Stimulated activated CD8-positive, alpha-beta memory T cell treated with anti-CD3 and anti-CD28 coated beads, Interleukin-2, amount 100 ng/mL, for 48 hours (primary cell): ENCODE measurements at places on chromosomes 7 and 10.

DNA sequence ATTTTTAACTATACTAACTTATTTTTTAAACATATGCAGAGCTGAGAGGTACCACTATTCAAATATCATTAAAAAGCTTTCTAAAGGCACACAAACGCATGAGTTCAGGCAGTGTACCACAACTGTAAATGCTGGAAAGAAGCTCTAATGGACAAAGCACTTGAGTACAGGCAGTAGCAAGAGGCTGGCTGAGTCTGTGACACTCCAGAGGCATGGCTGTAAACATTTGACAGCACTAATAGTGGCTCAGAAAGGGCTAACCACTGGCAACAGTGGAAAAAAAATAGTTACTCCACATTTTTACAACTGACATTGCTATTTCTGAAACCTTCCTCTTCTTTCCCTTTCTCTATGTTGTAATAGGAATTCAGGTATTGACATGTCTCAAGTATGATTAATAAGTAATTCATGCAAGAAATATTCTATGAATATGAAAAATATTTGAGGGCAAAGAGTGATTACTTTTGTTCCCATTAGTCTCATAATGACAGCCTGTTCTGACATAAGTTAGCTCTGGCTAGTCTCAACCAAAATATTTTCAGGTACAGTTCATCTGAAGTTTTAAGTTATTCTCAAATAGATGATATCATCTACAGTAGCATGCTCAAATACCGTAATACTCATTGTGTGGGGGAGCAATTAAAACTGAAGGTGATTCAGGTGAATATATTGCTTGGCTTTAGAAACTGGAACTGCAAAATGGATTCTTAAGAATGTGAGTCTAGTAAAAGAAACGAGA, 324.0 kb upstream of the POT1 start:
- no peak for DNase-seq

DNA sequence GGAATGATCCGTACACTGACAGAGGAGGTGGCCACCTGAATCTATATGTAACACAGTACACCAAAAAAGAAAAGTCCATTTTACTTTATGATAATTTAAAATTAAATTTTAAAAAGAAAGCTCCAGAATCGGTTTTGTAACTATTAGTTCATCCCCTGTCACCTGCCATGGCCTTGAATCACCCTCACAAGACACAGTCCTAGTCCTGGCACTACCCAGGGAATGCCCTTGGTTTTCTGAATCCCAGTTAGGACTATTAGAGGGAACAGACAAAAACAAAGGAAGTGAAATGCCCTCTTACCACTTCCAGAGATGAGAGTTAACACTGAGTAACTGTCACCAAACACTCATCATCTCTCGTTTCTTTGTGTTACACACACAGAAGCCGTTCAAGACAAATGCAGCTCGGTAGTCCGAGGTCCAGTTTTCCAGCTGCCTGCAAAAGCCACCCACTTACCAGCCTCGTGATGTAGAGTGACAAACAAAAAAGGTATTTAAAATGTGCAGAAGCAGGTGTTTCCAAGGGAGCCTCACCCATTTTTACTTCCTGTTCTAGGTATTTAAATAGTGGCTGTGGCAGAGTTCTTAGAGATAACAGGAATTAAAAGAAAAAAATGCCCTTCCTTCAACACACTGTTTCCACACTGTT, 6.1 kb downstream of the PTPRN2 start:
- no peak for DNase-seq

- DNase-seq, result no peak
Observed at GRCh38 chr7:158470336-158470735, 117.3 kb downstream of the PTPRN2 start.

DNA sequence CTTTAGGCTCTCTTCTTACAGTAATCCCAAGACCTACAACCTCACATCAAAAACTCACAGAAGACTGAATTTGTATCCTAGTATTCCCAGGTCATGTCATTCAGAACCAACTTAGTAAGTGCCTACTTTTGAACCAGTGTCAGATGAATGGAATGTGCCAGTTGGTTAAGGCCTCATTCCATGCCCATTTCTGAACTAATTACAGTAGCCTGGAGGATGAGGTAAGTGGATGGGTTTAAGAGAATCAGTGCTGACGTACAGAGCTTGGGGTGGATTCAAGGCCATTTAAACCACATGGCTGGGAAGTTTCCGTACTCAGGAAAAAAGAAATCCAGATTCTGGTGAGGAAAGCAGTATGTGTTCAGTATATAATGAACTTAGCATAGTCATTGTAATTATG, 21.9 kb upstream of the FOXP2 start:
- DNase-seq, result no peak

GRCh38 chr7:47356261-47356660, 225.7 kb downstream of the TNS3 start:
- no peak for DNase-seq

DNA sequence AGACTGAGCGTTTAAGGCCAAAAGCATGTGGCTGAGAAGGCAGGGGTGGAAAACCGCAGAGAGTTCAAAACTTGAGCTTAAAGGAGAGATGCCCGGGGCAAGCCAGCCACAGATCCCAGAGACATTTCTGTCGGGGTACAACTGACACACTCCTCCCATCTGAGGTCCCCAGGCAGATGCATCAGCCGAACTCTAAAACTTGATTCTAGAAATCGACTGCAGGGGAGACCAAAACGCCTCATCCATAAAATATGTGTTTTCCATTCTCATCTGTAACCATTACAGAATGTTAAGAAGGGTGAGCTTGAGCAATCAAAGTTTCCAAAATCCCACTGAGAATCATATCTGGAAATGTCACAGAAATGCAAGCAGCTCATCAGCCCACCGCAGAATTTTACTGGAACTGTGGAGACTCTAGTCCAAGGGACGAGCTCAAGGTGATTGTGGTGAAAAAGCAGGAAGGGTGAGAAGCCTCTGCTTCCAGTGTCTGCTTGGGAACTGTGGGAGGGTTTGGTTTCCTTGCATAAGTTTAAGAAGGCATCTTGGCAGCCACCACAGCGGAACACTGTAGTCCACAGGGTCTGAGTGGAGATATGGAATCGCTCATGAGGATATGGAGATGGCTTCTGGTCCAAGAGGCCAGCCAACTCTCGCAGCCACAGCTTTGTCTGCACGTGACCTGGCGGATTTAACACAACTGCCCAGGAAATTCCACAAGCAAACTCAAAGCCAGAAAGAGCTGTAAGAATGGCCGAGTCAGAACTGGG, 249.2 kb downstream of the SFMBT2 start:
- no peak for DNase-seq

GRCh38 chr7:24951441-24951980, 28.5 kb downstream of the OSBPL3 start:
- DNase-seq, result no peak

- DNase-seq, result no peak
Observed at GRCh38 chr10:3542185-3542611, 242.8 kb downstream of the KLF6 start.

DNA sequence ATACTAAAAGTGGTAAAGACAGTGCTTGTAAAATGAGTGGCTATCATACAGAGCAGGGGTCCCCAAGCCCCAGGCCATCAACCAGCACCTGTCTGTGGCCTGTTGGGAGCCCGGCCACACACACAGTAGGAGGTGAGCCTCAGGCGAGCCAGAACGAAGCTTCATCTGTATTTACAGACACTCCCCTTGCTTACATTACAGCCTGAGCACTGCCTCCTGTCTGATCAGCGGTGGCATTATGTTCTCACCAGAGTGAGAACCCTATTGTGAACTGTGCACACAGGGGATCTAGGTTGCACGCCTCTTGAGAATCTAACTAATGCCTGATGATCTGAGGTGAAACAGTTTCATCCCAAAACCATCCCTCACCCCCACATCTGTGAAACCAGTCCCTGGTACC, 58.7 kb downstream of the ITGA8 start:
- DNase-seq, result no peak
